Activated CD4-positive, alpha-beta T cell treated with anti-CD3 and anti-CD28 coated beads, Interleukin-2, amount 10 ng/mL, durations not matched to agents 7 days and 5 days (primary cell): ENCODE measurements at places on chromosomes 6 and 20. TPM values are rescaled to one million over a fixed set of nuclear protein-coding genes. Genes with fewer than 3 reads are reported as not detected.

SYNGAP1 gene
- total RNA-seq = 42.9 TPM

GRCh38 chr6:52910091-52910490 lies 593 bp upstream of the GSTA3 start:
- DNase-seq = no peak

DNA sequence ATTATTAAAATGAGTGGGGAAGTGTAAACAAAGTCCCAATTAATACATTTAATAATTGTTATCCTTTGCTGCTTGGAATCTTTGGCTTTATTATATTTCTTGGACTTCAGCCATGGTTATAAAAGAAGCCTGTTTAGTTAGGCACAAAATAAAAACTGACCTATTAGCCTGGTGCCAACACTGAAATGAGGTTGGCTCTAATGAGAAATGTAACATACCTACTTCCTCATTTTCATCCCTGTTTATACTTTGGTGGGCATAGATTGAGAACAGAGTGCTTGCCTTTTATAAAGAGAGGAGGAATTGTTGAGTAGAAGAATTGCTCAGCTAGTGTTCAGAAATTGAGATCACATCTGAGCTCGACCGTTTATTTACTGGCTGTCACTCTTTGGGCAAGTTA lies 471.3 kb downstream of the UTRN start:
- DNase-seq = no peak

GRCh38 chr20:60066438-60066823 lies 108.2 kb downstream of the CDH26 start:
- no peak for DNase-seq

DNA sequence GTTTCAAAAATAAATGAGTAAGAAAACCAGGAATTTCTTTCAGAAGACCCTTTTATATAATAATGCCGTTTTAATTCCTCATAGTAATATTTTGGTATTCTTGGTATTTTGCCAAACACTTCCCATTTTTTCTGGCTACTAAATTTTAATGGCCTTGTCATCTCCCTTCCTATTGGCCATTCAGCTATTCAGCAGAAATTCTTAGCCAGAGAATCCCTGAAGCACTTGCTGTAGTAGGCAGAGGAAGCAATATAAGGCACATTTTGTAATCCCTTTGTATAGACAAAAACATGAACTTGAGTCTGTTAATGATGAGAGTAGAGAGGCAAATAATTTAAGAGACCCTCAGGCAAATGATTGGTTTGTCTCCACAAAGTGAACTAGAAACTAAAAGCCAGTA lies 118.4 kb upstream of the LAMP5 start:
- DNase-seq = no peak

DNA sequence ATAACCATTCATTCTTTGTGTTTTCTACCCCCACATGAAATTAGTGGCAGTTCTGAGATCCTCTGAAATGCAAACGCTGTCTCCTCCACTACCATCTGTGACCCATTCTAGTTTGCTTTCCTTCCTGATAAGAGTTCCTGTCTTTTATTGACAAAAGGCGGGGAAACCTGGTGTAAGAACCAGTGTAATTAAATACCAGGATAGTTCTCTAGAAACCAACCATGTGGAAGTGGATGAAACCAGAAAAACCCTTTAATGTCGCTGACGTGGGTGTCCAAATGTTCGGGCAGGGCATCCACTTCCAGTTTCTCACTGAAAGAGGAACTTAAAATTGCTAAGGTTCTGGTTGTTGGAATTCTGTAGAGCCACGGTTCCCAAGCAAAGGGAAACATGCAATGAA lies 79.1 kb downstream of the TNFRSF21 start:
- DNase-seq = no peak

DNA sequence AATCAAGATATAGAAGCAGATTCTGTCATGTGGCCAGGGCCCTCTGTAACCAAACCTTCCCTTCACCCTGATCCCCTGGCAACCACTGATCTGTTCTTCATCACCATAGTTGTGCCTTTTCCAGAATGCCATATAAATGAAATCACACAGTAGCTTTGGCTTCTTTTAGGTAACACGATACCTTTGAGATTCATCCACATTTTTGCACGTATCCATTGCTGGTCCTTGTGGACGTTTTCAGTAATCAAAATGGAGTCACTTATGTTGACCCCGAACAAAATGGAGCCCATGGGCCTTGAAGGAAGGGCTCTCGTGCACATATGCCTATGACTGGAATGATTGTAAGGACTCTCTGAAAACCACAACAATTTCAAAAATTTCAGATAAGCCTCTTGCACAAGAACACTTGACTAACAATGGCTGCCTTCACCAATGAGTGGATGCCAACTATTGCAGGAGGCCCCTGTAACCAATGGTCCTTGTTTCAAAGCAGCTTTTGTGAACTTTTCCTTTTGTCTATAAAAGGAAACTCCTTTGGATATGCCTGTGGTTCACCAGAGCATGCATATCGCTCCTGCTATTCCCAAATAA lies 84.3 kb upstream of the RALY start:
- DNase-seq = no peak

GRCh38 chr6:113763311-113763766 lies 93.8 kb upstream of the MARCKS start:
- DNase-seq = no peak

OR2B6 gene
- total RNA-seq = not detected

AIF1 gene
- 54.2 TPM for total RNA-seq

- DNase-seq = no peak
Observed at GRCh38 chr6:56807989-56808337, 146.9 kb upstream of the BEND6 start.

DNA sequence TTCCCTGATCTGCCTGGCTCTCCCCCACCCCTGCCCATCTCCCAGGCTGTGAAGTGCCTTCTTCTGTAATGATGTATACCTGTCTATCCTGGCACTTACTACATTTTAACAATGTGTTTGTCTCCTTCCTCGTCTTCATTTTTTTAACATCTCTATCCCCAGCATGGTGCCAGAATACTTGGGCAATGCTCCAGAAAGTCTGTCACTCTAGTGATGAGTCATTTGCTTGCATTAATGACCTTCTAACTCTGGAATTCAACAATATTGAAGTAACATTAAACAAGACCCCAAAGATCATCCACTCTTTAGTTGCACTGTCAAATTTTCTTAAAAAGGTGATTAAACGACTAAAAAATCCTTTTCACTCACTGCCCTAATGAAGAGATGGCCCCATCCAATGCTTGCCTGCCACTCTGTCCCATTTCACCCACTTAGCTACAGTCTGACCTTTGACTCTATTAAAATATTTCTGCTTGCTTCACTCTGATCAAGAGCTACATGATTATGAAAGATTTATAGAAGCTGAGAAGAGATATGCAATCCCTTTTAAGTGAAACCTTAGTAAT lies 7.7 kb upstream of the KLHL31 start:
- no peak for DNase-seq

OPRM1 gene
- total RNA-seq = not detected
